Type B pancreatic cell (in vitro differentiated cells): ENCODE measurements at places on chromosomes 7 and 10.
A peak's percentile ranks its signal among the peaks of the same experiment; 100 is the strongest.

DNA sequence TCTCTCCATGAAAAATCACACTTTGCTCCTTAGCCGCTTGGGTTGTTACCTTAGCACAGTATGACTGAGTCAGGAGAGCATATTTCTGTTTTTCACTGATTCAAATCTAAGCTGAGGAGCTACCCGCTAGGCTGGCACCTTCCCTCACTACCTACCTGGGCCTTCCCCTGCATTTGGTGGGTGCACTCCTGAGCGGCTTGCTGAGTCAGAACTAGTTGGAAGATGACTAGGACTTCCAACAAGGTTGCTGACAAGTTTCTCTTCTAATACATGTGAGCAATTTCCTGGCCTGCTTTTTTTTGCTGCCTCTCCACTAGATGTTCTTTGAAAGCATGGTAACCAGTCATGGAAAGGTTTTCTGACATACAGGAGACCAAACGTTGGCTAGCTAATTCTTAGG is 43.8 kb upstream of the SEC61G start:
- H3K27me3 ChIP-seq, result peaks cover 7% of the 10 kb centered on the region
- no peaks in the 10 kb centered on the region for H3K4me1 ChIP-seq
- H3K27ac ChIP-seq, result no peak overlapping the region
- no peak overlapping the region for H3K4me3 ChIP-seq
- DNase-seq, result no peak

DNA sequence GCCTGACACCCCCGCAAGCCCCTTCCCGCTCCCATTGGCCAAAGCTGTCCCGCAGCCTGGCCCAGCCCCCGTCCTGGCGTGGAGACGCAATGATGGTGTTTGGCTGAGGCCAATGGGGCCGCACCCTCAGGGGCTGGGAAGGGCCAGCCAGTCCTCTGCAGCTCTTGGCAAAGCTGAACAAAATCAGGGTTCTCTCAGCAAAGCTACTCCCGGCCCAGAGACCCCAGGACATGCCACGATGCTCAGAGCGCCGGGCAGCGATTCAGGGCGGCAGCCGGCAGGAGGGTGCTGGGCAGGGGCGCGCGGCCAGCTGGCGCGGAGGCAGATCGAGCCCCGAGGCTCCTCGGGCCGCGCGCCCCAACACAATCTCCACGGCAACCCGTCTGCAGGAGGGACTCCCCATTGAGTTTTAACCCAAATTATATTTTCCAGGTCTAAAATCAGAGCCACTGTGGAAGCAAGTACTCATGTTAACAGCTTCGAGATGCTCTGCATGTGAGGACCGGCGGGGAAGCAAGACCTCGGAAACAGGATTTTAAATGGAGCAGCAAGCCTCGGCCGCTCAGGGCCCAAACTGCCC is 8.8 kb upstream of the CNPY1 start:
- H3K27ac ChIP-seq, result no peak overlapping the region
- peaks cover 10% of the 10 kb centered on the region for H3K27me3 ChIP-seq
- no peak overlapping the region for H3K4me3 ChIP-seq
- DNase-seq, result no peak
- no peaks in the 10 kb centered on the region for H3K4me1 ChIP-seq
- no peaks in the 10 kb centered on the region for H3K36me3 ChIP-seq

DNA sequence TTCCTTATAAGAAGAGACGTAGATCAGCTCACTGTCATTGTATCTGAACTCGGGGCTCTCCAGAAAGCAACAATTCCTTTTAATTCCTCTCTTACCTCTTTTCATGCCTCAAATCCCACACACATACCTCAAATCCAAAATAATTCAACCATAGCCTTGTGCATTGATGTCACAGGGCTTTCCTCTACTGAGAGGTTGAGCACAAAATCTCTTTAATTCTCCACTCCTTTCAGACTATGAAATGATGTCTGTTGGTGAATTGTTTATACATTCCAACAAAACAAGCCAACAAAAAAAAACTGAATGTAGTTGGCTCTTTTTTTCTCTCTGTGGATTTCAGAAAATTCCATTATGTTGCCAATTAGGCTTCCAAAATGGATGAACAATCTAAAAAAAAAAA is 53.2 kb downstream of the BPGM start:
- H3K4me3 ChIP-seq, result no peak overlapping the region
- DNase-seq, result no peak
- H3K4me1 ChIP-seq, result peaks cover 59% of the 10 kb centered on the region
- no peaks in the 10 kb centered on the region for H3K36me3 ChIP-seq
- no peaks in the 10 kb centered on the region for H3K27me3 ChIP-seq
- H3K27ac ChIP-seq, result no peak overlapping the region

DNA sequence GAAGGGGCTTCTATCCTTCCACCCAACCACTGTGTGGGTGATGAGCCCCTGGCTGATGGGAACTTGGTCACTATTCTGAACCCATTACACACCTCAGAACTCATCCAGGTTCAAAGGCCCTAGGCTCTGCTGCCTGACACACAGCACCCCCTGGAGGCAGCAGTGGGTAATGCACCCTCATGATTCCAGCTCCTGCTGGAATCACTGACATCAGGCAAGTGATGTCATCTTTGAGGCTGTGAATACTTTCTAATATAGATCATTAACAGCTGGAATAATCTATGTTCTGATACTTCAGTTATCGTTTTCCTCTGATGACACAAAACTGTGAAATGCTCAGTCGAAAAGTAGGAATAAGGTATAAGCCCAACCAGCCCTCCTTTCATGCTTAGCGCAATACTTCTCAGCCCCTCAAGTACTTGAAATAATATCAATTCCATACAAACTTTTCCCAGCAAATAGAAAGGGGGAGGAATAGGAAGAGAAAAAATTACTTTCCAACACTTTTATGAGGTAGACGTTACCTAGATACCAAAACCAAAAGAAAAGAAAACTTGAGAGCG is 7.5 kb upstream of the RBP3 start:
- peaks cover 18% of the 10 kb centered on the region for H3K27me3 ChIP-seq
- no peaks in the 10 kb centered on the region for H3K36me3 ChIP-seq
- no peaks in the 10 kb centered on the region for H3K4me1 ChIP-seq
- no peak for DNase-seq
- H3K27ac ChIP-seq, result peak overlapping the region; percentile 33

DNA sequence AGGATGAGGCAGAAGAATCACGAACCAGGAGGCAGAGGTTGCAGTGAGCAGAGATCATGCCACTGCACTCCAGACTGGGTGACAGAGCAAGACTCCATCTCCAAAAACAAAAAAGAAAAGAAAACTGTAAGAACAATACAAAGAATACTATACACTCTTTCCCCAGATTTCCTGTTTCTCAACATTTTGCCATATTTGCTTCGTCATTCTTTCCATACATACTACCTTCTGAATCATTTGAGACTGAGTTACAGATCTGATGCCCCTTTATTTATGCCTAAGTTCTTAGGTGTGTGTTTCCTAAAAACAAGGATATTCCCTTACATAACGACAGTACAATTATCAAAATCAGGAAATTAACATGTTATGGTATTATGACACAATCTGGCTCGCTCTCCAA is 168.4 kb upstream of the CELF2 start:
- H3K27me3 ChIP-seq, result peaks cover 28% of the 10 kb centered on the region
- no peak overlapping the region for H3K27ac ChIP-seq
- H3K36me3 ChIP-seq, result no peaks in the 10 kb centered on the region
- H3K4me3 ChIP-seq, result no peak overlapping the region
- no peak for DNase-seq

DNA sequence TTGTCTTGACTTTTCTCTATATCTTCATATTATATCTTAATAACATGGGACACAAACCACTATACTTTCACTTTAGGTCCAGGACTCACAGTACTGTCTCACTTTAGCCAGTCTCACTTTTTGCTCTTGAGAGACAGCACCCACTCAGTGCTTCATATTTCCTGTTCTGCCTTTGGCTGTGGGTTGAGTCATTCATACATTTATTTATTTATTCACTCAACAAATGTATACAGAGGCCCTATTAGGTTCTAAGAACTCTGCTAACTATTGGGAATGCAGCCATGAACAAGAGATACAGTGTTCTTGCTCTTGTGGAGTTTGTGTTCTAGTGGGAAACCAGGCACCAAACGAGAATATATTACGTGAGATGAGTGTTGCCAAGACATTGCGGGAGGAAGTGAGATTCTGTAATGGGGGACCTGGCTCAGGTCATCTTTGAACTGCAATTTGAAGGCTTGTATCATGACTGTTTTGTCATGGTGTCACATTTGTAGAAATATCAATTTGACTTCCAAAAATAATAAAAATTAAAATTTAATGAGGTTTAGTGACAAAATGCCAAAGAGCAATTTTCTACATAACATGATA is 190.1 kb downstream of the SDHAF3 start:
- no peaks in the 10 kb centered on the region for H3K4me1 ChIP-seq
- H3K4me3 ChIP-seq, result no peak overlapping the region
- H3K27ac ChIP-seq, result no peak overlapping the region
- no peak for DNase-seq

- H3K4me1 ChIP-seq, result peaks cover 21% of the 10 kb centered on the region
- H3K4me3 ChIP-seq, result peak overlapping the region; percentile 85
- H3K27ac ChIP-seq, result peak overlapping the region; percentile 61
- H3K27me3 ChIP-seq, result peaks cover 78% of the 10 kb centered on the region
Observed at GRCh38 chr10:123890756-123891143, 857 bp downstream of the CPXM2 start.

GRCh38 chr7:146094356-146094755 is 22.2 kb upstream of the CNTNAP2 start:
- peaks cover 1% of the 10 kb centered on the region for H3K27me3 ChIP-seq
- H3K4me1 ChIP-seq, result no peaks in the 10 kb centered on the region
- H3K4me3 ChIP-seq, result no peak overlapping the region
- no peak for DNase-seq
- no peaks in the 10 kb centered on the region for H3K36me3 ChIP-seq

GRCh38 chr10:52956461-52956860 is 183.9 kb upstream of the MBL2 start:
- no peaks in the 10 kb centered on the region for H3K27me3 ChIP-seq
- H3K4me3 ChIP-seq, result no peak overlapping the region
- no peak for DNase-seq
- peaks cover 17% of the 10 kb centered on the region for H3K4me1 ChIP-seq

- H3K36me3 ChIP-seq, result no peaks in the 10 kb centered on the region
- no peak overlapping the region for H3K4me3 ChIP-seq
- H3K27me3 ChIP-seq, result no peaks in the 10 kb centered on the region
Observed at GRCh38 chr7:87702326-87702725, 74.1 kb downstream of the RUNDC3B start.

- H3K36me3 ChIP-seq, result no peaks in the 10 kb centered on the region
- no peak overlapping the region for H3K4me3 ChIP-seq
- H3K27me3 ChIP-seq, result no peaks in the 10 kb centered on the region
Observed at GRCh38 chr10:104043185-104043830, 42.4 kb downstream of the COL17A1 start.

- peaks cover 4% of the 10 kb centered on the region for H3K27me3 ChIP-seq
- no peaks in the 10 kb centered on the region for H3K36me3 ChIP-seq
- H3K4me3 ChIP-seq, result peak overlapping the region; percentile 22
- DNase-seq, result no peak
- peaks cover 20% of the 10 kb centered on the region for H3K4me1 ChIP-seq
Observed at GRCh38 chr10:33381451-33382215, 47.2 kb upstream of the NRP1 start.

DNA sequence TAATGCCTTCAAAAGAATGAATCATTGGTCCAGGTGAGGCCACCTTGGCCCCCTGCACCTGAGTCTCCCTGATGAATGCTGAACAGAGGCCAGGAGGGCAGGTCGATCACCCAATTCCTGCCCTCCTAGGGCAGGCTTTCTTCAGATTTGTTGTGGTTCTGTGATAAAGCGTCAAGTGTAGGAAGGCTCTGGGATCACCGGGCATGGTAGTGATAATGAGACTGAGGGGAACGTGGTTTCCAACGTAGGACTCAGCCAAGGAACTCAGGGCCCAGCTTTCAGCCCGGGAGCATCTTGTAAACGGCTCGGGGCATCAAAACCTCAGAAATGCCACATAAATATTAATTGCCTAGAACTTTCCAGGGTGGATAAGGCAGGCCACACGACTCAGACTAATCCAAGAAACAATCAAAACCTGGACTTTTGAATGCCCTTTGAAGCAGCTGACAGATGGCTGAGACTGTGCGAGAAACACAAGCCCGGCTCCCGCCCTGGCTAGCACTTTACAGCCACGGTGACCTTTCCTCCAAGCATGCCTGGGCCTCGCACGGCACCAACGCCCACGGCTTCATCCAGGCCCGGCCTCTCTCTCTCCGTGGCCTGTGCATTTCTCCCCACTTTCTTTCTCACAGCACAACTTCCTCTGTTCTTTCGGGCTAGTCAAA is 239.3 kb upstream of the GRB10 start:
- H3K4me3 ChIP-seq, result no peak overlapping the region
- DNase-seq, result peak; percentile 56
- H3K27me3 ChIP-seq, result no peaks in the 10 kb centered on the region
- H3K27ac ChIP-seq, result no peak overlapping the region
